ENCODE measurements at places on chromosomes 6 and 20. TPM values are rescaled to one million over a fixed set of nuclear protein-coding genes. Genes with fewer than 3 reads are reported as not detected.

Gene PTCRA
- total RNA-seq: 0.82 TPM

Gene BPI
- total RNA-seq: 6.4 TPM

Gene ARMH2
- total RNA-seq: not detected

Gene UBE2V1
- total RNA-seq: 58.7 TPM

Gene CRISP3
- total RNA-seq: 0.88 TPM

Gene TNNC2
- total RNA-seq: 555 TPM

Gene RGS17
- total RNA-seq: 0.82 TPM

Gene SPDEF
- 0.18 TPM for total RNA-seq

Gene PI16
- total RNA-seq: 8.8 TPM

Gene GATA5
- total RNA-seq: 11.7 TPM

Gene LCA5
- total RNA-seq: 9.3 TPM

Gene HCK
- 11.8 TPM for total RNA-seq

Gene CD83
- total RNA-seq: 15.7 TPM

Gene NR2E1
- total RNA-seq: not detected

Gene GABRR1
- total RNA-seq: 2.0 TPM

Gene CDS2
- total RNA-seq: 40.8 TPM

Gene SNX3
- 168 TPM for total RNA-seq

Gene TMEM244
- not detected for total RNA-seq

Gene STMND1
- not detected for total RNA-seq

Gene ARG1
- total RNA-seq: 7.5 TPM

Gene BANF2
- total RNA-seq: not detected

Gene MRAP2
- total RNA-seq: 4.7 TPM

Gene SEMG1
- not detected for total RNA-seq

Gene ATP5F1E
- 27.4 TPM for total RNA-seq

Gene CFB
- 9.9 TPM for total RNA-seq

Gene BLTP3A
- 12.0 TPM for total RNA-seq

Gene LZTS3
- 16.2 TPM for total RNA-seq

Gene ARMC2
- total RNA-seq: 4.4 TPM

Gene INSM1
- not detected for total RNA-seq

Gene DNMT3B
- total RNA-seq: 4.7 TPM

Gene ITPR3
- total RNA-seq: 13.8 TPM

Gene B4GALT5
- total RNA-seq: 30.2 TPM

Gene FHL5
- total RNA-seq: 0.93 TPM

Gene TULP1
- total RNA-seq: 3.1 TPM

Gene CST1
- total RNA-seq: not detected

Gene PPIL4
- 27.2 TPM for total RNA-seq

Gene OLIG3
- total RNA-seq: not detected

Gene LRFN2
- total RNA-seq: 0.88 TPM

Gene GPX5
- total RNA-seq: not detected

Gene C20orf173
- total RNA-seq: not detected

Gene HLA-B
- 297 TPM for total RNA-seq
